ENCODE measurements at places on chromosomes 1 and 21. TPM values are rescaled to one million over a fixed set of nuclear protein-coding genes. Genes with fewer than 3 reads are reported as not detected.

Gene IVL
- total RNA-seq: not detected

Gene NBPF26
- 13.9 TPM for total RNA-seq

Gene RPE65
- not detected for total RNA-seq

Gene IFT25
- 14.4 TPM for total RNA-seq

Gene TSPAN1
- total RNA-seq: 7.7 TPM

Gene GLUL
- 221 TPM for total RNA-seq

Data from left lobe of liver (tissue), 2 donors.